NCI-H1417 (cell line): ENCODE measurements at places on chromosomes 1 and 21.
A peak's percentile ranks its signal among the peaks of the same experiment; 100 is the strongest.

DNA sequence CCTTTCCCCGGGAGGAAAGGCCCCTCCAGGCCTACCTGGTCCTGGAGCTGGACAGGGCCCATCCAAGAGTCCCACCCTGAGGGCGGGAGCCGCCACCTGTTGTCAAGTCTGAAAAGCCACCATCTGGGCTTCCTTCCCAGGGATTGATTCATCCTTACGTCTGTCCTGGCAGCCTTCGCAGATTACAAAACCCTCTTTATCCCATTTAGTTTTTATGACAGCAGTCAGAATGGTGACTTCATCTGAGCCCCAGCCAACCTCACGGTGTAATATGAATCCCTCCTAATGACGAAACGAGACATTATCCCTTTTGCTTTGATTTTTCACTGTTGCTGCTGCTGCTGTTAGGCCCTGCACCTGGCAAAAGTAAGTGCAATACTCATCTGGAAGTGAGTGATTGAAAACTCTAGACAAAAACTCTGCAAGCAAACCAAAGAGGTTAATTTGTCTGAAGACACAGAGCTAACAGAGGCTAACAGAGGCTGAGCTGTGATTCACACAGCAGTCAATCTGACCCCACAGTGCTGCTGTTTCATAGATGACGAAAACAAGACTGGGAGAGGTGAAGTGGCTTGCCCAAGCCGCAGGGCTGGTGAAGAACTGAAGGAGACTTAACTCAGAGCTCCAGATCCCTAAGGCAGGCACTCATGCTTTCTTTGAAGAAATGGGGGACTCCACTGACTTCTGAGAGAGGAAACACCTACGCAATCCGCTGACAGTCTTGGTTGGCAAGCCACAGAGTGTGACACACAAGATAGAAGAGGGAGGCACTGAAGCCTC, 30.0 kb upstream of the S100A7 start:
- peak; percentile 78 for DNase-seq

GRCh38 chr1:100423832-100424337, 71.6 kb downstream of the CDC14A start:
- no peak for DNase-seq

DNA sequence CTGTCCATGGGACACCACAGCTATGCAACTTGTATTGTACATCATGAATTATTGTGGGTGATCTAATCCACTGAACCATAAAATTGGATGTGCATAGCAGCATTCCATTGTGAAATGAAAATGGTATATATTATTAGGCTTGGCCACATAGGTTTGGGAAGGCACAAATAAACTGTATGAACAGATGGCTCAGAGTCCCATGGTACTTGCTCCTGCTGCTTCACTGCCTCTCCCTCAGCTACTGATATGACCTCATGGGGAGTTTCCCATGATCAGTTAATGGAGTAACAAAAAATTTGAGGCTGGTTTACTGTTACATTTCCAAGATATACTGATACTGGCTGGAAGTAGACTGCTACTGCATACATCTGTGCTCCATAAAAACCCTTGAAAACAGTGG, 152.7 kb upstream of the NEGR1 start:
- no peak for DNase-seq

DNA sequence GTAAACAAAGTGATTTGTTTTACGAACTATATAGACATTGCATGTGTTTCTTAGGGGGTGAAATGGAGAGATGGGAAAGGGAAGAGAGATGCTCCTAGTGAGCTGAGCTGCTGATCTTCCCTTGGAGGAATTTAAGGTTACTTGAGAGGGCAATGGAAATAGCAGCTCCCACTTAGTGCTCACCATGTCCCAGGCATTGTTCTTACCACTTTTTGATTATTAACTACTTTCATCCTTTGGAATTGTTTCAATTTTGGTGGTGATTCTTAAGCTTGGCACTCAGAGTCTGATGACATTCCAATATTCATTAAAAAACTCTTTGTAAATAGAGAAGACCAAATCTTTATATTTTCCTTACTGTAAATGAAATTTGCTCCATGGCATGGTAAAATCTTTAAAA, 124.9 kb downstream of the ITSN1 start:
- no peak for DNase-seq

DNA sequence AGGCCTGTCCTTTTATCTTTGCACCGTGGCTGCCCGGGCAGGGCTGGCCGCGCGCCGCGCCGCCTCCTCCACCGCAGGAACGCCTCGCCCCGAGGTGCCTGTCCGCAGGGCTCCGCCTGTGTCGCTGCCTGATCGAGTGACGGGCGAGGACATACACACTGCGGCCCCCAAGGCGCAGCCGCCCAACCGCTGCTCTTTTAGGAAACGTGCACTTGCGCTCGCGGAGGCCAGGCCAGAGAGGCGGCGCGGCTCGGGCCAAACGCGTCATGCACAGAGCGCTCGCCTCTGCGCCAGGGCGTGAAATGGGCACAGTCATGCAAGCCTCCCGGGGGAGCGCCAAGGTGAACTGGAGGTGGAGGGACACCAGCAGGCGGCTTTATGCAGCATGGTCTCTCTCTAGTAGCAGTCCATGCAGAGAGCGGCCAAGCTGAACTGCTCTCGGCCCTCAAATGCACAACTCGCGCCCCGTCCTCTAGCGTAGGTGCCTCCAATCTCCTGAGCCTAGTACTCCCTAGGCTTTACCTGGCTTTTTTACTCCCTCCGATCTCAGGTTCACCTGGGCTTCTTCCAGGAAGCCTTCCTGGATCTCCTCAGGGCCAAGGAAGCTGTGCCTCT, 12.9 kb downstream of the TRABD2B start:
- no peak for DNase-seq

GRCh38 chr1:223180731-223181321, 37.8 kb upstream of the TLR5 start:
- DNase-seq = no peak
